ENCODE measurements at places on chromosomes 13 and 19.

DNA sequence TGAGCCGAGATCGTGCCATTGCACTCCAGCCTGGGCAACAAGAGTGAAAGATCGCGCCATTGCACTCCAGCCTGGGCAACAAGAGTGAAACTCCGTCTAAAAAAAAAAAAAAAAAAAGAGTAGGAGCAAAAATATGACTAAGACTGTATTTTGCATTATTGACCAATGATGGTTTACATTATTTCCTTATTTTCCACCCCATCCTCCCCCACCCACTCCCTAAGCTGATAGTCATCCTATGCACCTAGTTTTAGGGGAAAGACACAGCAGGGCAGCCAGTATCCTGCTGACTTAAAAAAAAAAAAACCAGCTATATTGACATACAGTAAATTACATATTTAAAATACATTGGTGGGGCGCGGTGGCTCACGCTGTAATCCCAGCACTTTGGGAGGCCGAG is 25.1 kb downstream of the VAV1 start:
- no peak for DNase-seq

- peak; percentile 51 for DNase-seq
Observed at GRCh38 chr13:29758531-29759114, 91.8 kb downstream of the UBL3 start.

GRCh38 chr13:70795484-70795883 is 687.2 kb upstream of the KLHL1 start:
- no peak for DNase-seq

- no peak for DNase-seq
Observed at GRCh38 chr13:71644579-71644978, 222.4 kb downstream of the DACH1 start.

- no peak for DNase-seq
Observed at GRCh38 chr13:33260168-33261098, 25.1 kb downstream of the STARD13 start.

All from stimulated activated CD4-positive, alpha-beta T cell treated with anti-CD3 and anti-CD28 coated beads, Interleukin-2, amount 100 ng/mL, for 48 hours (primary cell).